ENCODE measurements at places on chromosomes 1 and 21.

- DNase-seq, result no peak
Measured at GRCh38 chr1:58158016-58158415, 388.5 kb downstream of the OMA1 start.

DNA sequence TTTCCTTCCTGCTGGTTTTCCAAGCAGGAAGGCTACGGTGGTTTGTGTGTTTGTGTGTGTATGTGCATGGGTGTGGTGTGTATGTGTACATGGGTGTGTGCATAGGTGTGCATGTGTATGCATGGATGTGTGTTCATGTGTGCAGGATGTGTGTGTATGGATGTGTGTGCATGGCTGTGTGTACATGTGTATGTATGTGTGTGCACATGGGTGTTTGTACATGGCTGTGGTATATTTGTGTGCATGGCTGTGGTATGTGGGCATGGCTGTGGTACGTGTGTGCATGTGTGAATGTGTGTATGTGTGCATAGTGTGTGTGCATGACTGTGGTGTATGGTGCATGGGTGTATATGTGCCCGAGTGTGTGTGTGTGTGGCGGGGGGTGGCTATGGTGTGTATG, 12.3 kb downstream of the C1orf94 start:
- DNase-seq, result no peak

DNA sequence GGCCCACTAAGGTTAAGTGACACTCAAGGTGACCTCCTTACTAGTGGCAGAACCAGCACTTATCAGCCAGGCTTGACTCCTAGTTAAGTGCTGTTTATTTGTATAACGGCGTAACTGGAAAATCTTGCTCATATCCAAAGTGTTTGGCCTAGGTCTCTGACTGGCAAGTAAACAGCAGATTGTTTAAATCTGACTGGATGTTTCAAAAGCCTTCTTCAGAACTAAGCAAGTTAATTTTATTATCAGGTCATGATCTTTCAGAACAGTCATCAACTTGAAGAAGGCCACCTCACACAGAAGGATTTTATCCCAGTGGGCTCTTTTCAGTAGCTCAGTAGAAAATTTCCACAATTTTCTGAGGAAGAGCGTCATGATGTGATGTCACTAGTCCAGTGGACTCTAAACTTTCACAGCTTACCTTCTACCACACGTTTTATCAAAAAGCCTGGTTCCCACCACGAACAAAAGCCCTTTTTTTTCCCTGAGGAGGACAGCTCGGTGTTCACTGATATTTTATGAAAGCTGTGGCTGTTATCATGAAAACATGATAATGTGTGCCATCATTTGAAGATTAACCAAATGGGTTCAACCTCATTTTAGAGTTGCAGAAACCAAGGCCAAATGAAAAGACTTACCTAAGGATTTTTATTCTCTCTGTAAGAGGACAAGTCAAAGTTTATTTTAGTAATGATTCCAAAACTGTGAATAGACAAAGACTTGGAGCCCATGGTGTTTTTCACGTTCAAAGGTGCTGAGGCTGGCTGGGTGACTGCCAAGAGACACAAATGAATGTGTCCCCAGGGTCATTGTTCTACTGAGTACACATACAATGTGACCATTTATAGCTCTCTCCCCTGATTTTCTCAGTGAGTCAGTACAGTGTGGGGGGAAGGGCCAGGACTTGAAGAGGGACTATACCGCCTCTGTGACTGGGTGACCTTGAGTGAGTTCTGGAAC, 9.1 kb downstream of the SGIP1 start:
- peak; percentile 89 for DNase-seq

DNA sequence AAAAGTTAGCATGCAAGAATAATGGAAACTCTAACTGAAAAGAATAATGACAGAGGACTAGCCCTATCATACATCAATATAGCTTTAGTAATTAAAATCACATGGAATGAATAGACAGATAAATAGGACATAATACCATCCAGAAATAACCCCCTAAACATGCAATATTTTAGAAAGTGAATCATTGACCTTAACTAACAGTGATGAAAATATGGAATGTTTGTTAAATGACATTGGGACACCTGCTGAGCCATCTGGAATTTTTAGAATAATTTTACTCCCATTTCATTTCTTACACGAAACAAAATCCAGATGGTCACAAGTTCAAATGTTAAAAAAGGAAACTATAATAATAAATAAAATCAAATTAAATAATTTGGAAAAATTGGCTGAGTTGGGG, 53.1 kb upstream of the FMO3 start:
- DNase-seq, result no peak

GRCh38 chr1:202964791-202965410, 2.2 kb downstream of the CYB5R1 start:
- peak; percentile 97 for DNase-seq
